HFFc6 (cell line): ENCODE measurements at places on chromosomes 5 and 9.

DNA sequence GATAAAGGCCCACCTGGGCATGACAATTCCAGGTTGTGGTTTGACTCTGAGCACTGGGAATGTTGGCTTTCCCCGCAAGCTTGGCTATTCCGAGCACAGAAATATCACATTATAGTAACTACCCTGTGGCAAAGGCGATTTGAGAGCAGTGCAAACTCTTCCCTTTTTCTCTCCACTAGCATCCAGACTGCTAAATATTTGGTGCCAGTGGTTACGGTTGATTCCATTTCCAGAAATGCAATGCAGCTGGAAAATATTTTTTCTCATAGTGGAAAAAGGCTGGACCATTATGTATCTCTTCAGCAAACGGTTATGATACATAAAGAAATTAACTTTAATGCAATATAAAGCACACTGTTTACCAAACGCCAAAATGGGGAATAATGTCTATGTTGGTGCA lies 158.0 kb downstream of the ENC1 start:
- H3K27me3 ChIP-seq = peaks cover 5% of the 10 kb centered on the region
- no peaks in the 10 kb centered on the region for H3K36me3 ChIP-seq
- H3K27ac ChIP-seq = no peak overlapping the region
- no peak for DNase-seq
- H3K4me3 ChIP-seq = no peak overlapping the region
- no peaks in the 10 kb centered on the region for H3K4me1 ChIP-seq

GRCh38 chr9:134758949-134759607 lies 117.5 kb downstream of the COL5A1 start:
- H3K27ac ChIP-seq = no peak overlapping the region
- no peaks in the 10 kb centered on the region for H3K4me1 ChIP-seq
- H3K27me3 ChIP-seq = peaks cover 63% of the 10 kb centered on the region
- DNase-seq = no peak
- no peak overlapping the region for H3K4me3 ChIP-seq

- DNase-seq = peak; percentile 81
- H3K27ac ChIP-seq = peak overlapping the region; percentile 67
- no peaks in the 10 kb centered on the region for H3K27me3 ChIP-seq
- H3K36me3 ChIP-seq = no peaks in the 10 kb centered on the region
- peaks cover 61% of the 10 kb centered on the region for H3K4me1 ChIP-seq
Measured at GRCh38 chr5:134247428-134248224, 21.8 kb upstream of the PPP2CA start.

DNA sequence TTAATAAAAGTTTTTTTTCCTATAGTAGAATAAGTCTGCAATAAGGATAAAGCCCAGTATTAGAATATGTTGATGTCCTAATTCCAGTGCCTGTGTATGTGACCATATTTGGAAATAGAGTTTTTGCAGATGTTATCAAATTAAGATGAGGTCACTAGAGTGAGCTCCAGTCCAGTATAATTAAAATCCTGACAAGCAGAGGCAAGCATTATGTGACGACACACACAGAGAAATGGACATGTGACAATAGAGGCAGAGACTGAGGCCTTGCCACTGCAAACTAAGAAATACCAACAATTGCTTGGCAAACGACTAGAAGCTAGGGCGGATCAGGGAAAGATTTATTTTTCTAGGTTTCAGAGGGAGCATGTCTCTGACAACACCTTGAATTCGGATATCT lies 216.4 kb upstream of the CYLC2 start:
- no peaks in the 10 kb centered on the region for H3K27me3 ChIP-seq
- H3K27ac ChIP-seq = no peak overlapping the region
- no peaks in the 10 kb centered on the region for H3K4me1 ChIP-seq
- DNase-seq = no peak
- no peak overlapping the region for H3K4me3 ChIP-seq

DNA sequence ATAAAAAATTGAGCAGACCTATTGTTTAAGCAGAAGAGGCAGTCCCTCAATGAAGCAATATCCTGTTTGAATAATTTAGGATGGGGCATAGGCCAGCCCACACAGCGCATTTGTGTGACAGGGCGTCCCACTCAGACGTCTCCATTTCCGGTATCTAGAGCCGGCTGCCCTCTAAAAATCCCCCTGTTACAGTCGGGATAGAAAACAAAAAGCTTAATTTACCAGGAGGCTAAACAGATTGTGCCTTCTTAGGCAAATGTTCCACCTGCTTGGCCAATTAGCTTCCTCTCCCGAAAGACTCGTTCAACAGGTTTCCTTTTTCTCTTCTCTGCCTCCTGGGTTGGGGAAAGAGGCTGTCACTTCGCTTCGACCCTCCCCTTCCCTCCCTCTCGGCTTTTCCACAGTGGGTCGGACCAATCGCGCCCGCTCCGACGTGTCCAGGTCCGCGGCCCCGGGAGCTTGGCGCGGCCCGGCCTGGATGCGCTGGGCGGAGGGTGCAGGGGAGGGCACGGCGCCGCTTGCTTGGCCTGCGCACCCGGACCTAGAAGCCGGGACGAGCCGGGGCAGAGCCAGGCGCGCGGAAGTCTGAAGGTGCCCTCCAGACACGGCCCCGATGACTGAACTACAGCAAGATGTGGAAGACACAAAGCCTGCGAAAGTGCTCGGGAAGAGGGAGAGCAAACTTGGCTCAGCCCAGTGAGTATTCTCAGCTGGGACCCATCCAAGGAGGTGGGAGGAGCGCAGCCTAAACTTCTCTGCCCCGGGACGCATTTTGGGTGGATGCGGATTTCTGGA lies at the start of gene GRAMD2B:
Gene GRAMD2B, plus strand, starts transcription at position 416 of the 795 bp plus-strand sequence. Its CDS starts 198 bp downstream, at position 614.
- peaks cover 4% of the 10 kb centered on the region; the same call in 1 of the 2 replicates for H3K27me3 ChIP-seq
- peaks cover 50% of the 10 kb centered on the region for H3K36me3 ChIP-seq
- peak within 1 kb of the TSS; percentile 97 for H3K4me3 ChIP-seq
- H3K4me1 ChIP-seq = peaks cover 64% of the 10 kb centered on the region
- H3K27ac ChIP-seq = peak within 1 kb of the TSS; percentile 97
